ENCODE measurements at places on chromosomes 3 and 15. TPM values are rescaled to one million over a fixed set of nuclear protein-coding genes. Genes with fewer than 3 reads are reported as not detected.

The CPNE9 gene
- total RNA-seq: 0.16 TPM

The NAALADL2 gene
- total RNA-seq: 5.8 TPM

The POLQ gene
- total RNA-seq: 0.38 TPM

The GOLGA6L9 gene
- total RNA-seq: 0.99 TPM

The CHST13 gene
- 0.11 TPM for total RNA-seq

The CLDN16 gene
- not detected for total RNA-seq

The CIB2 gene
- 26.1 TPM for total RNA-seq

The LRRK1 gene
- total RNA-seq: 3.0 TPM

The BMF gene
- total RNA-seq: 3.1 TPM

The DISP2 gene
- total RNA-seq: 3.0 TPM

The PRR20G gene
- not detected for total RNA-seq

The ANKRD34C gene
- total RNA-seq: 0.66 TPM

The PLA2G4F gene
- 2.1 TPM for total RNA-seq

The CHRNA7 gene
- 0.60 TPM for total RNA-seq

The TICRR gene
- 0.08 TPM for total RNA-seq

Measured in left ventricle myocardium inferior (tissue), 1 donor.